ENCODE measurements at places on chromosomes 4 and X. TPM values are rescaled to one million over a fixed set of nuclear protein-coding genes. Genes with fewer than 3 reads are reported as not detected.

Gene MAMLD1
- 2.8 TPM for total RNA-seq

Gene SSX4
- total RNA-seq: not detected

Gene MAGEC2
- total RNA-seq: not detected

Gene DOK7
- total RNA-seq: 0.69 TPM

Gene MTNR1A
- not detected for total RNA-seq

DNA sequence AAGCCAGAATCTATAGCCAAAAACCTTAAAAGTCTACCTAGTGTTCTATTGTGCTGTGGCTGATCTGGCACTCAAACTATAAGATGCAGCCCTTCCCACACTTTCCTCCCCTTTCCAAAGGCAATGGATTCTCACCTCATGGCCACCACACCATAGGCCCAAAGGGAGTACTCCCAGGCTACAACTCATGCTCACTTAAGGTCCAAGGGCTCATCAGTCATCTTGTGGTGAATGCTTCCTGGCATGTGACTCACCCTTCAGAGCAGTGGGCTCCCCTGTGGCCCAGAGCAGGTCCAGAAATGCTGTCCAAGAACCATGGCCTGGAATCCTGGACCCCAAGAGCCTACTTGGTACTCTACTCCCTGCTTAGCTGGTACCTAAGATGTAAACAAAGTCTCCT is 181.0 kb downstream of the CHRDL1 start:
- DNase-seq: no peak

- no peak for DNase-seq
Measured at GRCh38 chr4:74037076-74037955, 1.2 kb downstream of the CXCL3 start.

All from spleen (tissue), 13 donors.